ENCODE measurements at places on chromosomes 12 and 14. TPM values are rescaled to one million over a fixed set of nuclear protein-coding genes. Genes with fewer than 3 reads are reported as not detected.

TMEM117 gene
- 21.5 TPM for total RNA-seq

RTN1 gene
- total RNA-seq, result 6.1 TPM

NUBPL gene
- 12.5 TPM for total RNA-seq

KRT71 gene
- total RNA-seq, result 454 TPM

IAPP gene
- not detected for total RNA-seq

BBS10 gene
- 16.8 TPM for total RNA-seq

SLCO1B1 gene
- not detected for total RNA-seq

OTX2 gene
- not detected for total RNA-seq

MDP1 gene
- total RNA-seq, result 9.5 TPM

C14orf132 gene
- 8.7 TPM for total RNA-seq

CD69 gene
- total RNA-seq, result 9.7 TPM

CEP170B gene
- 10.2 TPM for total RNA-seq

PTPRQ gene
- 0.49 TPM for total RNA-seq

SDSL gene
- total RNA-seq, result 2.6 TPM

CMA1 gene
- 0.69 TPM for total RNA-seq

CLEC6A gene
- total RNA-seq, result not detected

RCOR1 gene
- total RNA-seq, result 33.4 TPM

NXPH4 gene
- total RNA-seq, result 6.6 TPM

TRPV4 gene
- total RNA-seq, result 4.2 TPM

BATF gene
- 1.4 TPM for total RNA-seq

RNASE7 gene
- total RNA-seq, result 0.79 TPM

ETFBKMT gene
- 2.2 TPM for total RNA-seq

DNAH10 gene
- total RNA-seq, result 0.99 TPM

UBC gene
- total RNA-seq, result 765 TPM

RILPL1 gene
- 7.9 TPM for total RNA-seq

A2ML1 gene
- 46.5 TPM for total RNA-seq

PABPN1 gene
- 65.8 TPM for total RNA-seq

PACS2 gene
- 44.9 TPM for total RNA-seq

MFAP5 gene
- 125 TPM for total RNA-seq

RPL41 gene
- 2,112 TPM for total RNA-seq

CD163 gene
- total RNA-seq, result 15.0 TPM

KRT78 gene
- 13.7 TPM for total RNA-seq

MMP17 gene
- 8.5 TPM for total RNA-seq

RNASE3 gene
- total RNA-seq, result 2.7 TPM

GXYLT1 gene
- total RNA-seq, result 15.3 TPM

TMEM132C gene
- total RNA-seq, result 11.7 TPM

TAS2R30 gene
- 18.1 TPM for total RNA-seq

SCNN1A gene
- total RNA-seq, result 10.2 TPM

TCL1B gene
- total RNA-seq, result not detected

GMFB gene
- 62.3 TPM for total RNA-seq

KCNK13 gene
- total RNA-seq, result 0.39 TPM

KRT85 gene
- 98.6 TPM for total RNA-seq

EIF2S3B gene
- 0.99 TPM for total RNA-seq

AICDA gene
- 0.20 TPM for total RNA-seq

LTBP2 gene
- 18.8 TPM for total RNA-seq

FICD gene
- 2.2 TPM for total RNA-seq

DBX2 gene
- total RNA-seq, result 0.10 TPM

FSCB gene
- total RNA-seq, result 0.10 TPM

PRICKLE1 gene
- 34.7 TPM for total RNA-seq

Data from skin of body (tissue), 3 donors.